ENCODE measurements at places on chromosomes 12 and 14. TPM values are rescaled to one million over a fixed set of nuclear protein-coding genes. Genes with fewer than 3 reads are reported as not detected.

GRCh38 chr12:78403681-78404080 lies 460.9 kb upstream of the SYT1 start:
- DNase-seq = no peak

GRCh38 chr14:68888025-68888850 lies 90.9 kb downstream of the ACTN1 start:
- no peak for DNase-seq

DNA sequence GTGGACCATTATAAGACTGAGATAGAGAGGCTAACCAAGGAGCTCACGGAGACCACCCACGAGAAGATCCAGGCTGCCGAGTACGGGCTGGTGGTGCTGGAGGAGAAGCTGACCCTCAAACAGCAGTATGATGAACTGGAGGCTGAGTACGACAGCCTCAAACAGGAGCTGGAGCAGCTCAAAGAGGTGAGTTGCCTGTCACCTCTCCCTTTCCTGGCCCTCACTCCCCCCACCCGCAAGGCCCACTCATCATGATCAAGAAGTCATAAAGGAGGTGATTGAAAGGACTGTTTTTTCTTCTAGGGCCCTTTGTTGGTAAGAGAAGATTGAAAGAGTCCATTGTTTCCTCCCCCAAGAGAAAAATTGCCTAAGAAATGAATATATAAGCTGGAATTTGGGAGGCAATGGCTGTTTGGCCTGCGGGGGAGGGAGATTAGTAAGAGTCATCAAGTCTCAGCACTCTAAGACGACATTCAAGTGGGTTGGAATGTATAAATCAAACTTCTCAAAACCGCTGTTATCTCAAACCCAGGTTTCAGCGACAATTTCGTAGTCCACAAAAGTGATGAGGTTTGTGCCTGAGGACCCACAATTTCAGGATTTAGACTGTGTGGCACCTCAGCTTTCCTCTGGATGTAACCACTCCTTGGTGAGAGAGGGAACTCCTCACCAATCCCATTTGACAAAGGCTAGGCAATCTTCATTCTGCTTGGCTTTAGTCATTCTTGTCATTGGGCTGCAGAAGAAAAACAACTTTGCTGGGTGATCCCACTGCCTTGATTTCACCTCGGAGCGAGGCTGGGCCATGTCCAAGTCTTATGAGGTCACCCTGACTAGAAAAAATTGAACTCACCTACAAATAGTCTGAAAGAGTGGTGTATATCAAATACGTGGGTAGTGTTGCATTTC lies 966 bp downstream of the BICD1 start:
- DNase-seq = peak; percentile 11

- no peak for DNase-seq
Observed at GRCh38 chr14:85702997-85703396, 173.1 kb downstream of the FLRT2 start.

GRCh38 chr14:52873065-52873464 lies 77.8 kb downstream of the FERMT2 start:
- no peak for DNase-seq

GRCh38 chr14:68372368-68372767 lies 420.5 kb downstream of the ZFP36L1 start:
- no peak for DNase-seq

- no peak for DNase-seq
Observed at GRCh38 chr14:101251812-101252442, 309.4 kb upstream of the DIO3 start.

DNA sequence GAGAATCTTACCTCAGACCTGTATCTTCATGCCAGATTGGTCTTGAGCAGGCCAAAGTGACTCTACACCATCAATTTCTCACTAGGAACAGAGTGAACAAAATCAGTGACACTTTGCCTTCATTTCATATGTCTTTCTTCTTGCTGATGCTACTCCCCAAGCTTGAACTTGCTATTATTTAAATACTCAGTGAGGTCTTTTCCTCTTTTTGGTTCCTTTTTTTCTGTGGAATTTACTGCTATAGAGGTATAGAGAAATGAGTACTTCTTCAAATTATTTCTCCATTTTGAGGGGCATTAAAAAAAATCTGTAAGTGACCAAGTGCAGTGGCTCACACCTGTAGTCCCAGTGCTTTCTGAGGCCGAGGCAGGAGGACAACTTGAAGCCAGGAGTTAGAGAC lies at the start of gene GPR33:
Gene GPR33, minus strand, starts transcription at position 154 of the 400 bp plus-strand sequence. CDS start 4,074 bp downstream, outside the sequence.
- DNase-seq = no peak

DNA sequence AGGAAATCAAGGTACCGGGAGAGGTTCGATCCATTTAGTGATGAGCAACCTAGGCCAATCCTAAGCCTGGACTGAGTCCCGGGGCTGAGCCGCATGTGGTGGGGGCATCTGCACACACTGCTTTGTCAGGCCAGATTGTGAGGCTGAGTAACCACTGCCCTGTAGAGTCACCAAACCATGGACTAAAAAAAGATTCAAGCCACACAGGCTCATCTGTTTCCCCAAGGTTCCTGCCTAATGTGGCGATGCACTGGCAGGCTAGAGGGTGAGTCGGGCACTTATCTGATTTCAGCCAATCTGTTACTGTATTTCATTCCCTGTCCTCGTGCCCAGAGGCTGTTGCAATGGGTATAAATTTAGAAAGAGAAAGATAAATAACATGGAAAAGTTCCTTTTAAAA lies 140.8 kb downstream of the TTC7B start:
- DNase-seq = no peak

- DNase-seq = peak; percentile 93
Observed at GRCh38 chr14:34875031-34875922, at the start of gene BAZ1A. Gene BAZ1A, minus strand, starts transcription at chr14:34875360. Its CDS starts 756 bp downstream, at chr14:34874604.

GRCh38 chr14:22456998-22457594 lies 131.9 kb downstream of the DAD1 start:
- no peak for DNase-seq

DNA sequence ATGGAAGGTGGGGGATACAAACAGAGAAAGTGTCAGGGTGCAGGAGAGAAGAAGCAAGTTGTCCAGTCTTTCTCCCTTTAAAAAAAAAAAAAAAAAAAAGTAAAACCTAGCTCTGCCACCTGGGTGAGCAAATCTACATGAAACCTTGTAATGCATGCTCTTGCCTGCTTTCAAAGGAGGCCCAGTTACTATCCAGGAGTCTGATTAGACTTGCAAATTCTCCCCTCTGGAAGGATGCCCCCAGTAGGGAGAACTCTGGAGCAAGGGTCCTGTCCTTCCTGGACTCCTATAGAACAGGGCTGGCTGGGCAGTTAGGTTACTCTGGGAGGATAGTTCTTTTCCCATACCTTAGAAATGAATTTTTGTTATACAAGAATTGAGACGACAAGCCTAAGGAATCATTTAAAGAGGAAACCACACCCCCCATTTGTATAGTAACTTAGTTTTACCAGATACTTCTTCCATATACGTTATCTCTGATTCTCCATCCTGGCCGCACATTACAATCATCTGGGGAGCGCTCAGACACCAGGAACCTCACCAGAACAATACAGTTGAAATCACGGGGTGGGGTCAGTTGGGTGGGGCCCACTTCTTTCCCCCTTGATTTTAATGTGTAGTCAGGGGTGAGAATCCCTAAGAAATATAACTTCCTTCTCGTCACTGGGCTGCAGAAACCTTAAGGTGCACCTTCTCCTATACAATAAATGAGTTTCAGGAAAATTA lies 30.5 kb downstream of the RAB35 start:
- DNase-seq = no peak

GRCh38 chr12:31488737-31489338 lies 102.1 kb downstream of the DENND5B start:
- DNase-seq = no peak

GRCh38 chr14:52310541-52310940 lies 3.6 kb upstream of the PTGER2 start:
- no peak for DNase-seq

DNA sequence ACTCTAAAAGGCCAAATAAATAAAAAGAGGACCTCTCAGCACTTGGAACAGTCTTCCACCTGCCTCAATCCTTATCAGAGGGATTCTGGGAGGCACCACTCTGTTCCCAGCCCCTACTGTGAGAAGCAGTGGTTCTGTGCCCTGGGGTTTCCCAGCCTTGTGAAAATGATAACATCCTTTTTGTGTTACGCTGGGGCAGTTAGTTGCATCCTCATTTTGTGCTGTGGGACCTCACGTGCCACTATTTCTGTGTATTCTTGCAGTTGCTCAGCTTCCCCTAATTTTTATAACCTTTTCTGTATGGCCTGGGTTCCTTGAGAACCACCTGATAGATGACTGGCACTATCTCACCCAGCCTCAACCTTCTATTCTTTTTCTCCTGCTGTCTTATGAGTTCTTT lies 10.8 kb upstream of the CMA1 start:
- no peak for DNase-seq

- DNase-seq = peak; percentile 15
Observed at GRCh38 chr12:47739979-47740378, 14.7 kb upstream of the ENDOU start.

DNA sequence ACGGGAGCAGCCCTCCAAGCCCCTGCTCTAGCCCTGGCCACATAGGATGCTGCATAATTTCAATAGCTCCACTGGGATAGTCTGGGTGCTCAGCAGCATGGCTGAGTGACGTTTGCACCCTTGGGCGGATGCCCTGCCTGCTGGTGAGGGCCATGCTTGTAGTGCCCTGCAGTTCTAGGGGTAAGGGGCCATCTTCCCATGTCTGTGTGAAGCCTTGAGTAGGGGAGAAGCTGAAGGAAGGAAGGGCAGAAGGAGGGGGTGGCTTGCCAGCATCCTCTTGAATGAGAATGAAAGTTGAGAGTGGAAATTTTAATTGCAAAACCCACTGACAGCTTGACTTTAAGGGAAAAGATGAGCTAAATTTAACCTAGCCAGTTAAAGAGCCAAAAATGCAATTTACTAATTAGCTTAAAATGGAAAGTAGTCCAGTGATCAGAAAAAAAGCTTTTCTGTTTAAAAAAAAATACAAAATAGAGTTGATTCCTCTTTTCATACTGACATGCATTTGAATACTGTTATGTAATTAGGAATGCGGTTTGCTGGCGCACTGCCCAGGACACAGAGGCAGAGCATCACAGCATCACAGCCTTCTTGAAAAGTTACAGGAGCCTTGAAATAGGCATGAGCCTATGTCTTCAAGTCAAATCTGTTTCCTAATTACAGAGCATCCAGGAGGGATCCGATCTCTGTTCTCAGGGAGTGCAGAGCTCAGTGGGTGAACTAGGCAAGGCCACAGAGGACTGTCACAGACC lies 18.5 kb upstream of the EML1 start:
- no peak for DNase-seq

- DNase-seq = no peak
Observed at GRCh38 chr12:114025935-114026334, 59.8 kb upstream of the RBM19 start.

DNA sequence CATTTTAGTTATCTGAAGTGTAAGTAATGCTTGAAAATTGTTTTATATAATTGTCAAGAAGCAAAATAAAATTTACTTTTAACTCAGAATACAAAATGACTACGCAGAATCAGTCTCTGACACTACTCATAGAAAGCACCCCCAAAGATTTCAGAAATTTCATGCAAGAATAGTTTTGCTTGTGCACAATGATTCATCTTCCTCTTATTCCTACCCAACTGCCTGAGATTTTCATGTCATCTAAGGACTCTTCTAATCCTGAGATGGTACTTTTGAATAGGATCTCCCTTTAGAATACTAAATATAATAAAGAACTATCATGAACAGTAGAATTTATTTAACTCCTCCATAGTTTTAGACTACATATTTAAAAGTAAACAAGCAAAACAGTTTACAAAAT lies 485.3 kb upstream of the MGAT4C start:
- no peak for DNase-seq

- DNase-seq = no peak
Observed at GRCh38 chr12:95231190-95231589, 13.6 kb downstream of the VEZT start.

C3AR1 gene
- not detected for total RNA-seq

SLC6A15 gene
- not detected for total RNA-seq

FZD10 gene
- not detected for total RNA-seq

OS9 gene
- total RNA-seq = 156 TPM

SPTB gene
- not detected for total RNA-seq

GPR68 gene
- total RNA-seq = not detected

LRRK2 gene
- total RNA-seq = not detected

BBS10 gene
- total RNA-seq = 7.4 TPM

PTHLH gene
- total RNA-seq = not detected

MGST1 gene
- 119 TPM for total RNA-seq

NYNRIN gene
- total RNA-seq = 1.1 TPM

NOVA1 gene
- 0.13 TPM for total RNA-seq

SDR9C7 gene
- total RNA-seq = not detected

PCED1B gene
- total RNA-seq = 0.10 TPM

KRT85 gene
- not detected for total RNA-seq

CLEC1A gene
- total RNA-seq = not detected

ADAMTS20 gene
- total RNA-seq = not detected

RAD9B gene
- 0.38 TPM for total RNA-seq

RIMBP2 gene
- total RNA-seq = not detected
